ENCODE measurements at places on chromosomes 11 and 22.

DNA sequence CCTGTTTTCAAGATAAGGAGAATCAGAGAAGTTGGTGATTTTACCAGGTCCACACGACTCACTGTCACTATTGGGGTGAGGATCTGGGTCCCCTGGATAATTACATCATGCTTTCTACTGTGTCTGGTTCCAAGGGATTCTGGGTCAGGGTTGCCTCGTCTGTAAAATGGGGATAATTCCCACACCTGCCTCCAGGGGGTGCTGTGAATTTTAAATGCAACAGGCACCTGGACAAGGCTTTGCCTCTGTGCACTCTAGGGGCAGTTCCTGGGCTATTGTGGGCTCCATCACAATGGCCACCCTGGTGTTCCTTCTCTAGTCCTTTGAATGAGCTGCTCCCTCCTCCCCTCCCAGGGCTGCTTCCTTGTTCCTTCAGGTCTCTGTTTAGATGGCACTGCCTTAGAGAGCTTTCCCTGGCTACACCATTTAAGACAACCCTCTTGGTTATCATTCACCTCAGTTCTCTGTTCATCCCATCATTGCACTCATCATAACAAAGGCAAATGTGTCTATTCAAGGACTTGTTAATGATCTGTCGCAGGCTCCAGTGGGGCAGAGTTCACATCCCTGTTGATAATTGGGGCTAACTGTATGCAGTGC is 178.6 kb downstream of the MIAT start:
- no peaks in the 10 kb centered on the region for H3K27me3 ChIP-seq
- no peak overlapping the region for H3K27ac ChIP-seq

DNA sequence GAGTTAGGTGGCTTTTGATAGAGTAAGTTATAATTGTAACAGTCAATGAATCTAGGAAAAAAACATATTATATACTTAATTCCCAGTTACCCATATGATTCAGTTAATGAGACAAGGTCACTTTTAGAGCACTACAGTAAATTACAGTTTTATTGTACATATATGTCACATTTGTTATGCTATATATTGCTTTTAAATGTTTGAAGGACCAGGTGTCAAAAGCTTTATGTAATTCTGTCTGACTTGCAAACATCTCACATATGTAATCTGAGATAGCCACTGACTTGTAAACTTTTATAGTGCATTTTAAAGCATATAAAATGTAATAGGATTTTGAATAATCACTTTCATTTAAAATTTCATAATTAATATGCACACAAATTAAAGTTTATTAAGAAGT is 36.7 kb upstream of the PDGFD start:
- H3K27ac ChIP-seq, result no peak overlapping the region
- no peak overlapping the region for H3K4me3 ChIP-seq
- H3K4me1 ChIP-seq, result no peaks in the 10 kb centered on the region
- H3K27me3 ChIP-seq, result no peaks in the 10 kb centered on the region
- DNase-seq, result no peak

DNA sequence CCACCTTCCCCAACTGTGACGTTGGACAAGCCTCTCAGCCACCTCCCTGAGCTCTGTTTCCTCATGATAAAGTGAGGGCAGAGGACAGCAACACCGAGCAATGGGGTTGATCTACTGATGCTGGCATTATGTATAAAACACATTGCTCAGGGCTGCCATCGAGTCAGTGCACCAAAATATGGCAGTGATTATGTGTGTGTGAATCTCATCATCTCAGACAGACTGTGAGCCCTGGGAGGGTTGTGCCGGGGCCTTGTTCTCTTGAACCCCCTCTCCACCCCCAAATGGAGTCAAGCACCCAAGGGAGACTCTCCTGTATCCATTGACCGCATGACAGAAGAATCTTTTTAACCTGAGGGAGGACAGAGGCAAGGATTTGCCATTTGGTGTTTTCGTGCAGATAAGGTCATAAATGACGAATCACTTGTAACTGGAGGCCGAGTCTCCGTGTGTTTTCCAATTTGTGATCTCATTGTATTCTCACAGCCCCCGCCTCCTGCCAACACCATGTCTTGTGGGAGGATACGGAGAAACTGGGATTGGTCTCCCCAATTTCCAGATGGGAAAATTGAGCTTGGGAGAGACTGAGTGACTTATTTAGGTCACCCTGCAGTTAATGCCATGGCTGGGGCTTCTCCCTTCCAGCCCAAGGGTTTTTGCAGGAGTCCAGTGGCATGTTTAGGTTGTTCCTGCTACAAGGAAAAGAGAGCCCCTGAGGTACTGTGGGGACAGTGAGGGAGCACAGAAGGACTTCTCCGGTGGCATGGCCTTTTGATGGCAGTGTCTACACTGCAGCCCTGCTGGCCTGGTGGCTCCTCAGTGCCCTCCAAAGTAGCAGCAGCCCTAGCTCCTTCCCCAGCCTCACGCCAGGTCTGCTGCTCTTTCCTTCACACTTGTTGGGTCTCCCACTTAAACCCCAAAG is 52.4 kb downstream of the CHRDL2 start:
- no peaks in the 10 kb centered on the region for H3K27me3 ChIP-seq
- no peak for DNase-seq
- H3K27ac ChIP-seq, result peak overlapping the region; percentile 2
- H3K4me1 ChIP-seq, result peaks cover 4% of the 10 kb centered on the region

DNA sequence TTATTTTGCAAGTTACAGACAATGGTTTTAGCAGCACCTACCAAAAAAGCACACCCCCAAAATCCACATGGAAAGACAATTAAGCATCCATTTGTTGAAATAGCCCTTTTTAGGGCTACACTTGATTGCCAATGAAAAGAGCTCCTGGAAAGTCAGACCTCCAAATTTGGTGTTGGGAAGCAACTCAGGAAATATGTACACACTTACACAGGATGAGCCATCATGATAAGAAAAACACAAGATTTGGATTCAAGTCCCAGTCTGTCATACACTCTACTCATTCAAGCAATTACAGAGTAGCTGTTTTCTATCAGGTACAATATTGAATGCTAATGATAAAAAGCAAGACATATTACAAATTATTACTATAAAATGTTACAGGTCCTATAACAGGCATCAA is 31.5 kb downstream of the FAM168A start:
- no peak for DNase-seq
- H3K27me3 ChIP-seq, result no peaks in the 10 kb centered on the region
- H3K36me3 ChIP-seq, result no peaks in the 10 kb centered on the region
- no peaks in the 10 kb centered on the region for H3K4me1 ChIP-seq
- H3K27ac ChIP-seq, result no peak overlapping the region

DNA sequence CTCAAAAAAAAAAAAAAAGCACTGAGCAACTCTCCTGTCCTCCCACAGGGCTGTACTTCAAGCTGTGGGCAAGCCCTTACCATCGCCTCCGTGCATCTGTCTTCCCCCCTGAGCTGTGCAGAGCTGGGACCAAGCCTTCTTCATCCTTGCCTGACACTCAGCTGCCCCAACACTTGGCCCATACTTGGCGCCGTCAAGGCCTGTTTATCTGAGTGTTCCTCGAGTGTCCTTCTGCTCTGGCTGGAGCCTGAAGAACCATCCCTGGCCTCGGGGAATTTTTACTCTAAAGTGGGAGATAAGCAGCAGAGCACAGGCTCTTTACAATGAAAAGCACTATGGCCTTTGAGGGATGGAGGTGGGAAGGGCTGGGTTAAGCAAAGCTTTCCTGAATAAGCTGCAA is 1.6 kb upstream of the TIRAP start:
- no peak overlapping the region for H3K4me3 ChIP-seq
- H3K27me3 ChIP-seq, result no peaks in the 10 kb centered on the region
- no peak overlapping the region for H3K27ac ChIP-seq

GRCh38 chr11:40204228-40204627 is 1255.2 kb downstream of the LRRC4C start:
- no peaks in the 10 kb centered on the region for H3K27me3 ChIP-seq
- H3K27ac ChIP-seq, result no peak overlapping the region
- DNase-seq, result no peak
- no peak overlapping the region for H3K4me3 ChIP-seq

- no peak overlapping the region for H3K4me3 ChIP-seq
- DNase-seq, result no peak
- H3K27me3 ChIP-seq, result no peaks in the 10 kb centered on the region
- no peak overlapping the region for H3K27ac ChIP-seq
- no peaks in the 10 kb centered on the region for H3K4me1 ChIP-seq
- no peaks in the 10 kb centered on the region for H3K36me3 ChIP-seq
Observed at GRCh38 chr11:74373382-74373781, 24.9 kb downstream of the PGM2L1 start.

DNA sequence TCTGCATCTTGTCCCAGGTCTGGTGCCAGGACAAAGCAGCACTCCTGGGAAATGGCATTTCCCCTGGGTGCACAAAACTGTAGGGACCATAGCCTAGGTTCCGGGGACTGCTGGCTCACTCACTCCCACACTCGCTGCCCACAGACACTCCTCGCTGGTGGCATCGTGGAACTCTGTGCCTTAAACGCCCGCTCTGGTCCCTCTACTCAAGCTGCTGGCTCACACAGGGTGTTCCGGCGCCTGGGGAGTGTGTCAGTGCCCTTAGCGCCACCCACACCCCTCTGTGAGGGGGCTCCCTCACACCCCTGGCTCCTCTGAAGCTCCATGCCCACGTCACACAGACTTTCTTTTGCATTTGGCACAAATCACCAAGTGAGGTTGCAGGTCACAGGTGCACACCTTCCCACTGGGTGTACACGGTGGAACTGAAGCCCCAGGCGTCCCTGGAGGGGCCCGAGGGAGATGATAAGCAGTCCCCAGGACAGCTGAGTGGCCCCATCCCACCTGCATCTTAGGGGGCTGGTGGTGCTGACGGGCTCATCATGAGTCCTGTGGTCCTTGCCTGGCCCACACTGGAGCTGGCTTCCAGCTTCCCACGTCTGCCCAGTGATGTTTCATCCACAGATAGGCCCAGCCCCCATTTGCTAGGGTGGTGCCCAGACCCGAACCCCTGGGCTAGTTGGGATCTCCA is 23.2 kb upstream of the DGCR8 start:
- no peak for DNase-seq
- H3K4me1 ChIP-seq, result peaks cover 1% of the 10 kb centered on the region
- peaks cover 29% of the 10 kb centered on the region for H3K36me3 ChIP-seq
- no peaks in the 10 kb centered on the region for H3K27me3 ChIP-seq
- H3K4me3 ChIP-seq, result no peak overlapping the region

GRCh38 chr11:44968510-44968909 is 17.8 kb upstream of the TP53I11 start:
- H3K27ac ChIP-seq, result no peak overlapping the region
- H3K27me3 ChIP-seq, result no peaks in the 10 kb centered on the region
- DNase-seq, result no peak
- H3K36me3 ChIP-seq, result no peaks in the 10 kb centered on the region

All from esophagus squamous epithelium (tissue), 5 donors.